Activated CD4-positive, alpha-beta T cell treated with anti-CD3 and anti-CD28 coated beads, Interleukin-2, amount 10 ng/mL, durations not matched to agents 7 days and 5 days (primary cell): ENCODE measurements at places on chromosomes 13 and 19. TPM values are rescaled to one million over a fixed set of nuclear protein-coding genes. Genes with fewer than 3 reads are reported as not detected.
A peak's percentile ranks its signal among the peaks of the same experiment; 100 is the strongest.

The HIF3A gene
- total RNA-seq, result not detected

The ZNF8 gene
- 5.4 TPM for total RNA-seq

The ZSWIM9 gene
- total RNA-seq, result 6.9 TPM

The VSIG10L gene
- total RNA-seq, result 1.2 TPM

The LILRA1 gene
- total RNA-seq, result not detected

- DNase-seq, result no peak
Observed at GRCh38 chr19:35862528-35862927, 5.8 kb downstream of the KIRREL2 start.

DNA sequence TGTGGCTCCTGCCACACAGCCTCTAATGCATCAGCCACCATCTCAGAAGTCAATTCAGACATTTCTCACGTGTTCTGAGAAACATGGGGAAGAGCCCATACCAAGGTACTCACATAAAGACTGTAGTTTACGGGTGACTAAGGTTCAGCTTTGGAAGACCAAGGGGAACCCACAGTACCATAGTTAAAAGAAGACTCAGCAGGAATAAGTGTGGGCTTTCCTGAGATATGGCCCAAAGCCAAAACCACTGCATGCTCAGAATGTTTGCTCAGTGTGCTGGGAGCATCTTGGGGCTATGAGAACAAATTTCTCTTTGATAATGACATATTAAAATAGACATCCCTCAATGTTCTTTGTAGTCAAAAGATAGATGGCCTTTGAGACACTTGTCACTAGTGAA lies 283.8 kb downstream of the DCT start:
- DNase-seq, result no peak

DNA sequence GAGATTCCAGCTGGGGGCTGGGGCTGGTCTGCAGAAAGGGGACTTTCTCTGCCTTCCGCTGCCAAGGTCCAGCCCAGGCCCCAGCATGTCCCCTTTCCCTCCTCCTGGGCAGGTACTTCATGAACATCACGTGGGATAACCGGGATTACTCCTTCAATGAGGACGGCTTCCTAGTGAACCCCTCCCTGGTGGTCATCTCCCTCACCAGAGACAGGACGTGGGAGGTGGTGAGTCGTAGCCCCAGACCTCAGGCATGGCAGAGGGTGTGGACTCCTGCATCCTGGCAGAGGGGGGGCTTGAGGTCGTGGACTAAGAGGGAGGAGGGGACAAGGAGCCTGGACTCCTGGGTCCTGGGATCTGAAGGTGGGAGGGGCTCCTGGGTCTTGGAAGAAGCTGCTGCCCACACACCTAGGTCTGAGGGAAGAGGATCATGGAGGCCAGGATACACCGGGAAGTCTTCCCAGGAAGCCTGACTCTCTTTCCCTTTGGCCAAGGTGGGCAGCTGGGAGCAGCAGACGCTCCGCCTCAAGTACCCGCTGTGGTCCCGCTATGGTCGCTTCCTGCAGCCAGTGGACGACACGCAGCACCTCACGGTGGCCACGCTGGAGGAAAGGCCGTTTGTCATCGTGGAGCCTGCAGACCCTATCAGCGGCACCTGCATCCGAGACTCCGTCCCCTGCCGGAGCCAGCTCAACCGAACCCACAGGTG lies 20.6 kb downstream of the GRIN2D start:
- DNase-seq, result no peak

- DNase-seq, result no peak
Observed at GRCh38 chr13:46683676-46684260, 113.2 kb downstream of the ESD start.

DNA sequence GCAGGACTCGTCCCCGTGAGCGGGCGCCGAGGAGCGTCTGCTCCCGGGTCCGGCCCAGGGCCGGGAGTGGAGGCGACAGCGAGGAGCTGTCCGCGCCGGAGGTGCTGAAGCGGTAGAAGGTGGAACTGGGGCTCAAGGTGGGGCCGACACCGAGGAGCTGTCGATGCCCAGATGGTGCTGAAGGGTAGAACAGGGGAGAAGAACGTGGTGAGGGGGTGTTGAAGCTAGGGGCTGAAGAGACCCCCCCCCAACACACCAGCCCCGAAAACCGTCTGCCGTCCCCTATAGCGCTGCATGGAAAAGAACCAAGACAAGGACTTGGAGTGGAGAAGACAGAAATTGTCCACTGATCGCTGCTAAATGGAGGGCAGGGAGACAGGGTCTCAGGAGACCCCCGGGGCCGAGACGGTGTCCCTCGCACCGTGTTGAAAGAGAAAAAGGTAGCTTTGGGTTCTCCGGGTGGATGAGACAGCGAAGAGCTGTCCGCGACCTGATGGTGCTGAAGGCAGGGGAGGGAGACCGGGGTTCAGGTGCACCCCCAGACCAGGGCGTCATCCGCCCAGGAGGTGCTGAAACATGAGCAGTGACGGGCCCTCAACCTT lies 7.1 kb upstream of the PDE4C start:
- peak; percentile 69 for DNase-seq

- peak; percentile 65 for DNase-seq
Observed at GRCh38 chr19:45171211-45171623, 6.8 kb downstream of the TRAPPC6A start.

DNA sequence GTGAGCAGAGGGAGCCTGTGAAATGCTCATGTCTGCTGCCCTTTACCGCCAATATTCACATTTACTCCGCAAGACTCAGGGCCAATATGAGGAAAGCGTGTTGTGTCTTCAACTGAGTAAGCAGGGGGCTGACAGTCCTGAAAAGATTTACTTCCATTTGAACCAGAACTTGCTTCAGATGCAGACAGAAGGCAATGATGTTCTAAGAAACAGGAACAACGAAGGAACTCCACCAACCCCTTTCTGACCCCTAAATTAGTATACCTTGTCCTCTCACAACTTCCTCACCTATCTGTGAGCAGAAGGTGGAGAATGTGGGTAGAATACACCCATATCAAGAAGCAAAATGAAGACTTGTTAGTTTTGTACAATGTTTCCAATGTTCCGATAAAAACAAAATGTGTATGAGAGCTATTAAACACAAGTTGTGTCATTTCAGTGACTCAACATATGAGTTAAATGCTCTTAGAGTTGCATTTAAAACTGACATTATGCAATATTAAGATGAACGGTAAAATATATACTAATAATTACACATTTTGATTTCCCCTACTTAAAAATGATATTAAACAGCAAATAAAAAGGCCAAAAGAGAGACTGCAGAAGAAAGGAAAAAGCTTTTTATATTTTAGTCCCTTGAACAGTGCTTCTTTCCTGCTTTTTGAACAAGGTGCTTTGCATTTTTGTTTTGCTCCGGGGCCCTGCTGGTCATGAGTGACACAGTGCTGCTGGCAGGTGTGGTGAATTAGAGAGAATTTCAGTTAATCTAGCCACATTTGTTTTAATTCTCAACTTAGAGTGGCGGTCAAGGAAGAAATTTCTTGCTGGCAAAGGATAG lies 16.0 kb downstream of the TMEM272 start:
- no peak for DNase-seq

DNA sequence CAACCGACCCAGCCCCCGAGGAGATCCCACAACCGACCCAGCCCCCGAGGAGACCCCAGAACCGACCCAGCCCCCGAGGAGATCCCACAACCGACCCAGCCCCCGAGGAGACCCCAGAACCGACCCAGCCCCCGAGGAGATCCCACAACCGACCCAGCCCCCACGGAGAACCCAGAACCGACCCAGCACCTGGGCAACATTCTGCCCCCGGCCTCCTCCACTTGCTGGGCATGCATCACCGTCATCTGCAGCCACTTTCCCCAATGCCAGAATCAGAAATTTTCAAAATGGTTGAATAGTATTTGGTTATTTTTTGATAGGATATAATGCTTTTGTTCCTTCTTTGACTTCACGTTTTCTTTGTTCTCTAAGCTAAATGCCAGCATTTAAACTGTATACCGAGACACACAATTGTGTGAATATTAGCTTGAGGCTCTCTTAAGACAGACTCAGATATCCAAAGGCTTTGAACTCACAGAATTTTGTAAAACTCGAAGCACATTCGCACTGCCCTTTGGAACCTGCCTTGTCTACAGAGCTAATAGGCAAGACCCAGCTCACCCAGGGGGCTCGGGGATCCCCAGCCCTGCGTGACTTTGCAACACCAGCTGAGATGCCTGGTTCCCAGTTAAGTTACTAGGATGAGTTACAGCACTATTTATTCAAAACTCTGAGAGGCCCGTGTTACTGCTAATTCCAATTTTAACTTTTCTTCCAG lies 15.5 kb upstream of the RASA3 start:
- no peak for DNase-seq

GRCh38 chr13:41812851-41813250 lies 148.1 kb downstream of the VWA8 start:
- DNase-seq, result no peak

GRCh38 chr19:43690890-43691289 lies 20.9 kb upstream of the PLAUR start:
- no peak for DNase-seq

- peak; percentile 43 for DNase-seq
Observed at GRCh38 chr19:5627395-5627904, 4.6 kb downstream of the SAFB start.

DNA sequence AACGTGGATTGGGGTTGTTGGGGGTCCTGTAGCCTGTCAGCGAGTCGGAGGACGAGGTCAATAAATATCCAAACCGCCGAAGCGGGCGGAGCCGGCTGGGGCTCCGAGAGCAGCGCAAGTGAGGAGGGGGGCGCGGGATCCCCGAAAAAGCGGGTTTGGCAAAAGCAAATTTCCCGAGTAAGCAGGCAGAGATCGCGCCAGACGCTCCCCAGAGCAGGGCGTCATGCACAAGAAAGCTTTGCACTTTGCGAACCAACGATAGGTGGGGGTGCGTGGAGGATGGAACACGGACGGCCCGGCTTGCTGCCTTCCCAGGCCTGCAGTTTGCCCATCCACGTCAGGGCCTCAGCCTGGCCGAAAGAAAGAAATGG lies 754 bp upstream of the SIX5 start:
- peak; percentile 62 for DNase-seq

DNA sequence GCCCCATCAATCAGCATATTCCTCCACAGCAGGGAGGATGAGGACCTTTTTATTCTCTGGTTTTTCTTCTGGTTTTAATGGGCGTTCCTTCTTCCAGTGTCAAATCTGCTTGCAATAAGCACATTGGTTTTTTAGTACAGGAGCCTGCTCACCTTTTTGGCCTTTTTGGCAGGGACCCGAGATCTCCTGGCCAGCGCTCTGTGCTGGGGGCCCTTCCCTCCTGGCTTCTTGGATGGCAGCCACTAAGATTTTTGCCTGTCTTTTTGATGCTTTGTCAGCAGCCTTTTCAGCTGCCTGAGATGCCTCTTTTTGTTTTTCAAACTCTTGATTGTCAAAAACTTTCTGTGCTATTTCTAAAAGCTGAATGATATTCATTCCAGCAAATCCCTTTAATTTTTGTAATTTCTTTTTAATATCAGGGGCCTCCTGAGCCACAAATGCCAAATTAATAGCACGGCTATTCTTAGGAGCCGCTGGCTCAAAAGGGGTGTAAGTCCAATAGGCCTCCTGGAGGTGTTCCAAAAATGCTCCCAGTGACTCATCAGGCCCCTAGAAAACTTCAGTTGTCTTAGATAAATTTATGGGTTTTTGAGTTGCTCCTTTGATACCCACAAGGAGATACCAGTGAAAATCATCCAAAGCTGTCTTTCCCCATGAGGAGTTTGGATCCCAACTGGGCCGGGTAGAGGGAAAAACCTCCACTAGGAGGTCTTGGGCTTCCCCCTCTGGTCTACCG lies 73.0 kb downstream of the ZNF100 start:
- DNase-seq, result no peak
